ENCODE measurements at places on chromosomes 7 and 10.

DNA sequence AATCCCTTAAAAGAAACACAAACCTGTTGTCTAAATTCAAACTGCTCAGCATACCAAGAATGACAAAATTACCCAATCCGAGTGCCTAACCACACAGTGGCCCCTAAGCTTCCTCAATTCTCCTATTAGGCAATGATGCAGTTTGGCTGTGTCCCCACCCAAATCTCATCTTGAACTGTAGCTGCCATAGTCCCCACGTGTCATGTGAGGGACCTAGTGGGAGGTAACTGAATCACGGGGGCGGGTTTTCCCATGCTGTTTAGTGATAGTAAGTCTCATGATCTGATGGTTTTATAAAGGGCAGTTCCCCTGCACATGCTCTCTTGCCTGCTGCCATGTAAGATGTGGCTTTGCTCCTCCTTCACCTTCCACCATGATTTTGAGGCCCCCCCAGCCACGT lies 21.9 kb downstream of the PSAP start:
- DNase-seq: no peak

- no peak for DNase-seq
Measured at GRCh38 chr7:2069472-2069860, 163.3 kb downstream of the MAD1L1 start.

- no peak for DNase-seq
Measured at GRCh38 chr7:131722371-131722770, 165.9 kb upstream of the PODXL start.

DNA sequence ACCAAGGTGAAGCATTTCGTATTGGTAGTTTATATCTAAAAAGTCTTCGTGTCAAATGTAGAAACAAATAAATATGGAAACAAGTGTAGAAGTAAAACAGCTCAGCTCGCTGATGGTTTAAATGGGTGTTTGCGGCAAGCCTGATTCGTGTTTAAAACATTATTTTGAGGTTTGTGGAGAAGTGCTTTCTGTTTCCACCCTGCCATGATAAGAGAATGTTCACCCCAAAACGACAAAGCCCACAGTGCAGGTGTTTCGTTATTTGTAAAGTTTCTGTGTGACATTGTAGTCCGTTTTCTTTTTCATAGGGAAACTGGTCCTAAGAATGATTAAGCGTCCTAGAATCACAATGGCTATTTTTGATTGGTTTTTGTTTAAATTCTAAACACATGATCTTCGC lies 316.2 kb upstream of the SHH start:
- DNase-seq: no peak

DNA sequence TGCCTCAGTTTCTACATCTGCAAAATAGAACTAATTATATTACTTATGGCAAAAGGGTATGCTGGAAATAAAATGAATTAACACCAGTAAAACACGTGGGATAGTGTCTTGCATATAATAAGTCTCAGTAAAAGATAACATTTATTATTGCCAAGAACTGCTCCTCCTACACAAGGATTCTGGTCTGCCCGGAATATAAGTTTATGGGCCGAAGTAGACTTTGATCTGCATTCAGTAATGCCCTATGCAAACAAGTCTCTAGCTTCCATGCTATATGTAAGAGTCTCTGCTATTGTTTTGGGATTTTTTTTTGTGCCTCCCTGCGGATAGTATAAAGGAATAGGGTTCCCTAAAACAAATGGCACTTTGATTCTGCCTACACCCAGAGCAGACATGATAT lies 125.6 kb upstream of the SLC26A5 start:
- no peak for DNase-seq

GRCh38 chr10:122138831-122139625 lies 132.1 kb upstream of the BTBD16 start:
- DNase-seq: no peak

- no peak for DNase-seq
Measured at GRCh38 chr10:23051855-23052331, 43.5 kb upstream of the MSRB2 start.

DNA sequence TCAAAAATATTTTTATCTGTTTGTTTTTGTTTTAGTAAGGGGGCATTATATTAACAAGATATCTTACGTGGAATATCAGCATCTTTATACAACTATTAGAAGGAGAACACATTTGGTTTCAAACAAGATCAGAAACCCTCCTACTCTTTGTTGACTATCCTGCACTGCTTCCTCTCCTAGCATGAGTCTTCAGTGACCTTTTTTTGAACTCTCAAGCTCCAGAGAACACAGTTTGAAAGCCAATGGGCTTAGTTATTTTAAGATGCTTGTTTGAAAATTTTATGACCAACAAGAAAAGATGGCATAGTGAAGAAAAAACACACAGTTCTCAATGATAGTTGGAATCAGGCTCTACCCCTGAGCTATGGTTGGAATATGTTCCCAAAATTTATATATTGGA lies 37.2 kb upstream of the RTKN2 start:
- DNase-seq: no peak

DNA sequence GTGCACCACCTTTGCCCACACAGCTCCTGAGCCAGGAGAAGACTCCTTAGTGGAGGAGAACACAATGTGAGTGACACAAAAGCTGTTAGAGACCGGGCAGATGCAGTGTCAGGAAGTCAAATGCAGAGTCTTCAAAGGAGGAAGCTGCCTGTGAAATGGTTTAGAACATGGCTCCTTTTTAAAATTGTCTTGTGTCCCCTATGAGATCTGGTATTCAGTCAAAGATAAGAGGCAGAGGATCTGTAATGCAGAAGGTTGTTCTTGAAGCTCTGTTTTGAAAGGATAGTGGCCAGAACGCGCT lies 133.0 kb downstream of the VIPR2 start:
- no peak for DNase-seq

DNA sequence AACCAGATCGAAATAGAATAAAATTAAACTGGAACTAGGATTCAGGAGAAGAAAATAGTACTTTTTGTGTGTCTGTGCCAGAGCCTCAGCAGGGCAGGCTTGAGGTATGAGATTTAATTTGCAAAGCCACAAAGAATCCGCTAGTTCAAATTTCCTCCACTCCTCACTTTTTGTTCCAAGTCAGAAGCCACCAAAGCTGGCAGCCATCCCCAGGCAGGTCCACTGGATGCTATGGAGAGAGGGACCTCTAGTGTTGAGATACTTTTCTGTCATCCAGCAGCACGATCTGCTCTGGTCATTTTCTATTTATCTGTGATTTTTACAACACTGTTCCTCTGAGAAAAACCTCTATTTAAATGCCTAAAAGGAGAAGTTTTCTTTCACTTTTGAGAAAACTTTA lies 147.9 kb upstream of the FRMD4A start:
- peak; percentile 10 for DNase-seq

DNA sequence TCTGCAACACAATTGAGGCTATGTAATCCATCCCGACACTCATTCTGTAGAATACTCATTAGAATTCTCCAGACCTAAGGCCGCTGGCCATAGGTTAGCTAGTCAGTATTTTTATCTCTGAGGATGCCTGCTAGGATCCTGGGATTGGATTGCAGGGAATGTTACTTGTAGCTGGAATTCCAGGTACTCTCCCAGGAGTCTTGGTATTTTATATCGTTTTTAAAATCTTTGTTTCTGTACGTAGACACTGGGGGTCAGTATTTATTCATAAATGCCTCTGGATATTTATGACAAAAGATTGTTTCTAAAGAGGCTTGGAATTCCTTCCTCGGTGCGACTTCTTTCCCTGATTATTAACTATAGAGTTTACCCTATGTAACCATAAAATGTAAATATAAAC lies 40.1 kb downstream of the BPGM start:
- DNase-seq: no peak

DNA sequence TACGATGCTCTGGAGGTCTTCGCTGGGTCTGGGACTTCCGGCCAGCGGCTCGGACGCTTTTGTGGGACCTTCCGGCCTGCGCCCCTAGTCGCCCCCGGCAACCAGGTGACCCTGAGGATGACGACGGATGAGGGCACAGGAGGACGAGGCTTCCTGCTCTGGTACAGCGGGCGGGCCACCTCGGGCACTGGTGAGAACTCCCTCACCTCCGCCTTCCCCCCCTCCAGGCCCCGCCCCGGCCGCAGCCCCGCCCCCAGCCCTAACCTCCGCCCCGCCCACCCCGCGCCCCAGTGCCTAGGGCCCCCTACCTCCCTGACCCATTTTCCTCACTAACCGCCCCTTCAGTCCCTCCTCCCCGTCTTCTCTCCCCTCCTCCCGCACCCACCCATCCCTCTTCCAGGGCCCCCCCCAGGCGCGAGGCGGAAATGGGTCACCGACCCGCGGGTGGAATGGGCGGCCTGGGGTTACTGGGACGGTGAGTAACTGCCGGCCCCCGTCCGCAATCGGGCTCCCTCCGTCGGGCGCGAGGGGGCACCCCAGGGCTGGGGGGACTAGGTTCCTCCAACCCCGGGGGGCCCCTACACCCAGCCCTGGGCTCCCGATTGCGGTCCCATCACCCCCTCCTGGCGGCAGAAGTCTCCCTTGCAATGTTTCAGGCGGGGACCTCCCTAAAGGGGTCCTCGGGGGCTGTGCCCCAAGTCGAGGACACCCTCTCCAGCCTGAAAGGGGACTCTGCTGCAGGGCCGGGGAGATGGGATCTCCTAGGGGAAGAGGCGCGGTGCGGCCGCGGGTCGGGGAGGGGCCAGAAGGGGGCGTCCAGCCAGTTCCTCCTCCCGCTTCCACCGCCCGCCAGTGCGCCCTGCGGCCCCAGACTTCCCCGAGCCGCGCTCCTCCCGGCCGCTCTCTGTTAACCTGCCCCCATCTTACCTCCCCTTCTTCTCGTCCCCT lies 2.1 kb downstream of the PCOLCE start:
- DNase-seq: peak; percentile 77

- DNase-seq: peak; percentile 70
Measured at GRCh38 chr7:155003092-155003375, at the start of gene PAXIP1. PAXIP1 (minus strand) TSS chr7:155003124; CDS start chr7:155002929, 195 bp downstream.

DNA sequence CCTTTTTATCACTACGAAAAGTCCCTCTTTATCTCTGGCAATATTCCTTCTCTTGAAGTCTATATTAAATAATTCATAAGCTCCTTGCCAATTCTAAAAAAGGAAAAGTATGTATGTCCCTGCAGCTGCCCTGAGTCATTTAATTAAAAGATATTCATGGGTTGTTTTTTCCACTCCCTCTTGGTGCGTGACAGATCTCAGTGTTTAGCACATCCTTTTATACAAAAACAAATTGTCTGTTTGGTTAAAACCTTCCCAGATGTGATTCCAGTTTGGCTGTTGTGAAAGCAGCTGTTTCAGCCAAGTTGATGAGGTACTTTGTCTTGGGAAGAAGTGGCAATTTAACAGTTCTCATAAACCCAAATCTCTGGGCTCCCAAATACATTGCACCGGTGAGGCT lies 33.8 kb upstream of the PRLHR start:
- DNase-seq: no peak

All from stimulated activated CD4-positive, alpha-beta T cell treated with anti-CD3 and anti-CD28 coated beads, Interleukin-2, amount 100 ng/mL, for 24 hours (primary cell).